ENCODE measurements at places on chromosomes 1 and 21. TPM values are rescaled to one million over a fixed set of nuclear protein-coding genes. Genes with fewer than 3 reads are reported as not detected.

Gene SLC9C2
- 0.65 TPM for total RNA-seq

Gene ACTL8
- total RNA-seq, result not detected

Gene EPHB2
- total RNA-seq, result 2.5 TPM

Gene GJA8
- not detected for total RNA-seq

Gene TEDDM1
- not detected for total RNA-seq

Gene KCND3
- 0.60 TPM for total RNA-seq

Gene MTR
- total RNA-seq, result 49.5 TPM

DNA sequence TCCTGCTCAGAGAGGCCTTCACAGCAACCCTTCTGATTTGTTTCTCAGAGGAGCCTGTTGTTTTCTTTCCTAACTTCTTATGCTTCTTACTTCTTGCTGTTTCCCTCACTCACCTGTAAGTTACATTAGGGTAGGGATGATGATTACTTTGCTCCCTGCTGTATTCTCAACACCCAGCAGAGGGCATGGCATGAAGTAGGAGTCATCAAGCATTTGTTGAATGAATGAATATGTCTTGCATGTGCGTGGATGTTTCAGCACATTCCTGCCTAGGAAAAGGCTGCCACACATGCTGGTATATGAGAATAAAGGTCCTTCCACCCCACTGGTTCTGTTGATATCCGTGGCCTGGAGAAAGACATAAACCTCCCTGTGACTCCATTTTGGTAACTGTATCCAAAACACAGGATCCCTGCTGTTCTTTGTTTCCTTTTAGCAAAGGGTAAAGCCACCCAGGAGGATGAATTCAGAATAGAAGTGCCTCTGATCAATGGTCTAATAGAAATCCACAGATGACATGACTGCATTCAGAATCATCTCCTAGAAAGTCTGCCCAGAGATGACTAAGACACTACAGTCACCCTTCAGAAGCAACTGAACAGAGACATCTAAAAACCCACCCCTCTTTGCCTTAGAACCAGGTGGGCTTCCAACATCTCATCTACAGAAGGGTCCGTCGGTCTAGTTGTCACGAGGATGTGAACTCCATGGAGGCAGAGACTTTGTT is 168.8 kb downstream of the ZSCAN20 start:
- H3K4me1 ChIP-seq, result no peaks in the 10 kb centered on the region
- H3K27me3 ChIP-seq, result no peaks in the 10 kb centered on the region
- no peaks in the 10 kb centered on the region for H3K36me3 ChIP-seq

- no peaks in the 10 kb centered on the region for H3K27me3 ChIP-seq
- no peak overlapping the region for H3K27ac ChIP-seq
- H3K4me1 ChIP-seq, result peaks cover 20% of the 10 kb centered on the region
- H3K4me3 ChIP-seq, result no peak overlapping the region
- no peak for DNase-seq
- H3K36me3 ChIP-seq, result no peaks in the 10 kb centered on the region
Observed at GRCh38 chr1:12587981-12588640, 29.9 kb downstream of the DHRS3 start.

GRCh38 chr1:211900441-211900840 is 69.9 kb upstream of the LPGAT1 start:
- DNase-seq, result no peak
- H3K4me1 ChIP-seq, result no peaks in the 10 kb centered on the region
- H3K27me3 ChIP-seq, result no peaks in the 10 kb centered on the region
- no peak overlapping the region for H3K4me3 ChIP-seq
- no peaks in the 10 kb centered on the region for H3K36me3 ChIP-seq

GRCh38 chr1:236619398-236619797 is 15.1 kb upstream of the HEATR1 start:
- no peak for DNase-seq
- H3K4me3 ChIP-seq, result no peak overlapping the region
- H3K36me3 ChIP-seq, result no peaks in the 10 kb centered on the region

- H3K4me3 ChIP-seq, result no peak overlapping the region
- H3K27ac ChIP-seq, result no peak overlapping the region
- H3K27me3 ChIP-seq, result no peaks in the 10 kb centered on the region
- DNase-seq, result no peak
- no peaks in the 10 kb centered on the region for H3K36me3 ChIP-seq
- peaks cover 4% of the 10 kb centered on the region for H3K4me1 ChIP-seq
Observed at GRCh38 chr1:12129624-12130023, 37.2 kb upstream of the TNFRSF1B start.

GRCh38 chr1:89727517-89728312 is 93.1 kb upstream of the LRRC8D start:
- H3K36me3 ChIP-seq, result no peaks in the 10 kb centered on the region
- H3K4me1 ChIP-seq, result no peaks in the 10 kb centered on the region
- H3K27me3 ChIP-seq, result no peaks in the 10 kb centered on the region
- DNase-seq, result no peak
- no peak overlapping the region for H3K4me3 ChIP-seq

- H3K27me3 ChIP-seq, result no peaks in the 10 kb centered on the region
- no peaks in the 10 kb centered on the region for H3K36me3 ChIP-seq
- H3K4me1 ChIP-seq, result peaks cover 7% of the 10 kb centered on the region
- no peak overlapping the region for H3K4me3 ChIP-seq
Observed at GRCh38 chr1:33390542-33390941, 40.4 kb downstream of the PHC2 start.

DNA sequence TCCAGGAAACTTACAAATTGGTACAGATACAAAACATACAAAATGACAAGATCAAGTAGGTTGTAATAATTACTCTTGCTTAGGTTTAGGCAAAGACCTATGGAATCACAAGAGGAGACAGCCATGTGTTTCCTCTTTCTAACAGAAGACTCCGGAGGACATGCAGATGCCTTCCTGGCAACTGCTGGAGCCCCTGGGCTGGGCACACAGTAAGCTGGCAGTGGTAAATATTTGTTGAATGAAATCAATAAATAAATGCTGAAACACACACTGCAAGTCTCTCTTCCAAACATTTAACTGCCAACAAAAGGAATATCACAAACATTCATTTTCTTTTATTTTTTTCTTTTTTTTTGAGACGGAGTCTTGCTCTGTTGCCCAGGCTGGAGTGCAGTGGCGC is 149.4 kb downstream of the SLC45A1 start:
- no peaks in the 10 kb centered on the region for H3K36me3 ChIP-seq
- no peak for DNase-seq
- H3K4me3 ChIP-seq, result no peak overlapping the region
- no peak overlapping the region for H3K27ac ChIP-seq
- no peaks in the 10 kb centered on the region for H3K27me3 ChIP-seq
- H3K4me1 ChIP-seq, result peaks cover 18% of the 10 kb centered on the region

- no peaks in the 10 kb centered on the region for H3K4me1 ChIP-seq
- no peaks in the 10 kb centered on the region for H3K27me3 ChIP-seq
- DNase-seq, result no peak
Observed at GRCh38 chr1:211490821-211491415, 1.0 kb downstream of the RD3 start.

DNA sequence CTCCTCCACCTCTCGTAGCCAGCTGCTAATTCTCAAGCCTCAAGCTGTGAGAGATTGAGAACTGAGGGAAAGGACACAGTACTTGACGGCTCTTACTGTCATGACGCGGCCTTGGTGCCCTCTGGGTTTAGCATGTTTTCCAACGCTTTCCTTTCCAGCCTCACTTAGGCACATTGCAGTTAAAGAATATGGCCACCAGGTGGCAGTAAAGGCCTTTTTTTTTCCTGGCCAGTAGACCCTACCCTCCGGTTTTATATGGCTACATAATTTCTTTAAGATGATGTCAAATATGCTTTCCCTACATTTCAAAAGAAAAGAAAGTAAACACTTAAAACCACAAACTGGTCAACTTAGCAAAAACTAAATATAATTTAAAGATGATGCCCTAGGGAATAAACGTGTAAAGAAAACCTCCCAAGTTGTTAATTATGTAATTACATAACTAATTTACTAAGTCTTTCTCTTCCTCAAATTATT is 56.8 kb upstream of the PRDX6 start:
- H3K4me1 ChIP-seq, result peaks cover 1% of the 10 kb centered on the region
- H3K27me3 ChIP-seq, result no peaks in the 10 kb centered on the region
- H3K27ac ChIP-seq, result no peak overlapping the region
- H3K36me3 ChIP-seq, result no peaks in the 10 kb centered on the region

DNA sequence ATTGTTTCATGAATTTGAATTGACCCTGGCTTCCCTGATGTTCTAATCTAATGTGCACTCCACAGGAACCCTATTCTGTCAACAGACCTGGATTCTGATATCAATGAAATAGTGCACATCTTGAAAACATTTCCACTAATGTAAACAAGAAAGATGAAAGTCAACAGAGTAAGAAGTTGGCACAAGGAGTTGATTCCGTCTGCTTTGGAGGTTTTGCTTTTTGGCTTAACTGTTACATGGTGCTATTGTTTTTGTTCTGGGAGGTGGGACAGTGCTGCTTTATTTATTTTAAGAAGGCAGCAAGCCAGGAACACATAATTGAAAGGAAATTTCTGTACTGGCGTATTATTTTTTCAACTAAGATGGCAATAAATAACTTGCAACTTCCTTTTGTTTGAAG is 73.3 kb downstream of the LEPR start:
- H3K36me3 ChIP-seq, result no peaks in the 10 kb centered on the region
- no peak overlapping the region for H3K4me3 ChIP-seq
- H3K27ac ChIP-seq, result no peak overlapping the region
- DNase-seq, result no peak
- H3K27me3 ChIP-seq, result no peaks in the 10 kb centered on the region

- no peak for DNase-seq
- H3K4me1 ChIP-seq, result peaks cover 6% of the 10 kb centered on the region
- no peaks in the 10 kb centered on the region for H3K36me3 ChIP-seq
- no peak overlapping the region for H3K4me3 ChIP-seq
Observed at GRCh38 chr1:201949491-201949890, 3.1 kb upstream of the LMOD1 start.

GRCh38 chr1:110535985-110536384 is 17.0 kb upstream of the KCNA10 start:
- DNase-seq, result no peak
- H3K27ac ChIP-seq, result no peak overlapping the region
- no peaks in the 10 kb centered on the region for H3K36me3 ChIP-seq
- no peaks in the 10 kb centered on the region for H3K27me3 ChIP-seq

DNA sequence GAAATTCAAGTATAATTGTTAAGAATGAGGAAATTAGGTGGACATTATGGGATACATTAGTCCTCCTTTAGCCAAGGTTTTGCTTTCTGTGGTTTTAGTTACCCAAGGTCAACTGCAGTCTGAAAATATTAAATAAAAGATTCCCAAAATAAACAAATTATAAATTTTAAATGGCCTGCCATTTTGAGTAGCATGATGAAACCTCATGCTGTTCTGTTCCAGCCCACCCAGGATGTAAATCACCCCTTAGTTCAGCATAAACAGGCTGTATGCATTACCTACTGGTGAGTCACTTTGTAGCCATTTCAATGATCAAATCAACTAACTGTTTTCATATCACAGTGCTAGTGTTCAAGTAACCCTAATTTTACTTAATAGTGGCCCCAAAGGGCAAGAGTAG is 132.5 kb upstream of the LYPLAL1 start:
- no peaks in the 10 kb centered on the region for H3K27me3 ChIP-seq
- H3K4me3 ChIP-seq, result no peak overlapping the region
- no peaks in the 10 kb centered on the region for H3K4me1 ChIP-seq
- no peak overlapping the region for H3K27ac ChIP-seq

All from ovary (tissue), 10 donors.